Keratinocyte (primary cell): ENCODE measurements at places on chromosomes 1 and 21. TPM values are rescaled to one million over a fixed set of nuclear protein-coding genes. Genes with fewer than 3 reads are reported as not detected.

DNA sequence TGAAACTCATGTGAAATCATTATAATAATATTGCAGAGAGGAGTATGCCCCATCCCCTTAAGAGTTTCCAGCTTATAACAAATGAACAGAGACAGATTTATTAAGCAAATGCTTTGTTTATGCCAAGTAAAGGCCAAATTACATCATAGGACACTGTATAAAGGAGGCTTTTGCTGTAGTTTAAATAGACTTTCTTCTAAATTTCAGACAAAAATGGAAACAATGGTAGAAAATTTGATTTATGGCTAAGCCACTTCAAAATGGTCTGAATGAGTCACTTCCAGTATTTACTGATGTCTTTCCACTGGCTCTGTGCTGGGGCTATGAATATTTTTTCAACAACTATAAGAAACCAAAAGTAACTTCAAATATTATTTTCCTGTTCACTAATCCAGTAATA, 81.1 kb upstream of the ST6GALNAC5 start:
- no peak for DNase-seq

DNA sequence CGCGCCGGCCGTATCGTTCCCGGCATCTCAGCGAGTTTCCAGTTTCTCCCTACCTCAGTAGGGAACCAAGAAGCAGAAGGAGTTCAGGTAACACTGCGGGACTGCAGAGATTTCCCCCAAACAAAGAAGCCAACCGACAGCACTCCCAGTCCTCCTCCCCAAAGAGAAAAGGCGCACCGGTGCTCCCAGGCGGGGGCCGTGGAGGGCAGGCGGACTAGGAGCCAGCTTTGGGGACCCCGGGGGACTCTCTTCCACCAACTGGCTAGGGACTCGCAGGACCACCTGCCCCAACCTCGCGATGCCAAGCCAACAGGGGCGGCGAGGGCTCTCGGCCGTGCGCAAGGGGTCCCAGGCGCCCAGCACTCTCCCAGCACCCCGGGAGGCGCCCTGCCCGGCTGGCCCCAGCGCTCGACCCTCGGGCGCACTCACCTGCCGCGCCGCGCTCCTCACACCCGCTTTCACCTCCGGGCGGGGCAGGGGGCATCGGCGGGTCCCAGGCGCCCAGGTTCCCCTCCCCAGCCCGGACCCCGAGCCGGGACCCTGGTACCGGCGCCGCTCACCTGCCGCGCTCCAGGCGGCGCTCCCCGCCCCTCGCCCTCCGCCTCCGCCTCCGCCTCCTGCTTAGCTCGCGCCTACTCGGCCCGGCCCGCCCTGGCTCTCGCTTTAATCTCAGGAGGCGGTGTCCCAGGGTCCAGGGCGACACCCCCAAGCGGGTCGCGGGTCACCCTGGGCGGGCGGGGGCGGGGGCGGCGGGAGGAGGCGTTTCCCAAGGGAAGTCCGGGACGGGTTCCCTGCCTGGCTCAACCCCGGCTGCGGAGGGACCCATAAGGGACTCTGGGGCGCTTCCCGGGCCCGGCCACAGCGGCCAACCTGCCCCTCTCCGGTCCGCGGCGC, at the start of gene TMPRSS2:
TSS of gene TMPRSS2 (minus strand) at position 638 of the 894 bp plus-strand sequence. CDS start 10,025 bp downstream, outside the sequence.
- no peak for DNase-seq

DNA sequence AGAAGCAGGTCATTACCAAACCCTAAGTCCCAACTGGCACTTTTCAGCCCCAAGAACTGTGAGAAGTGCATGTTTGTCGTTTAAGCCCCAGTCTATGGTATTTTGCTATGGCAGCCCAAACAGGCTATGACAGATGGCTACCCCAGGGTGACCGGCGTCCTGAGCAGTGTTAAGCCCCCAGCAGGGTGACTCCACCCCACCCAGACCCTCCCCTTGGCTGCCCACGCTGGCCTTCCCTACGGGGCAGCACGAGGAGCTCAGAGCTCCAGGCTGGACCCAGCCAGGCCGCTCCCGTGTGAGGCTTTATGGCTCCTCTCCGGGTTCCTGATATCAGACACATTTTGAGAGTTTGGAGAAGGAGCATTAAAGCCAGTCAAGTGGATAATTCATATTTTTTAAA, 684.0 kb downstream of the PTPRU start:
- no peak for DNase-seq

GRCh38 chr1:166738873-166739272, 100.4 kb upstream of the POGK start:
- DNase-seq, result no peak

Gene SLAMF6
- polyA plus RNA-seq, result 0.03 TPM in 1 of 3 replicates, not detected in the others

GRCh38 chr1:175433532-175434282, 241.1 kb upstream of the KIAA0040 start:
- DNase-seq, result no peak

GRCh38 chr1:174301295-174302077, 142.2 kb downstream of the RABGAP1L start:
- DNase-seq, result no peak

- DNase-seq, result no peak
Observed at GRCh38 chr1:154759196-154759595, 110.9 kb downstream of the KCNN3 start.

DNA sequence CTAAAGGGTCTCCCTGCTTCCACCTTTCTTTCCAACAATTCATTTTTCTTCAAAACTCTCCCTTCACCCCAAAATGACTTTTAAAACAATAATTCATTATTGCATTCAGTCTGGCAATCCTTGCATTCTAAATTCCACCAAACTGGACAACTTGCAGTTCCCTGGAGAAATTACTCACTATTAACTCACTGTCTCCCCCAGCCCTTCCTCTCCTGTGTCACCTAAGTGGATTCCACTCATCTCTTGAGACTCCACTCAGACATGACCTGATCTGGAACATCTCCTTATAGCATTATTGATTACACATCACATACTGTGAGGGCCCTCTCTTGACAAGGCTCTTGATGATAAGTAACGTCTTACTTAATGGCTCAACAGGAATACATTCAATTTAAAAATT, 257.1 kb downstream of the BRINP2 start:
- DNase-seq, result no peak

Gene IL19
- not detected in 3 replicates for polyA plus RNA-seq

- no peak for DNase-seq
Observed at GRCh38 chr1:194870860-194871259, 1684.4 kb upstream of the B3GALT2 start.
